ENCODE measurements at places on chromosomes 4 and X.

DNA sequence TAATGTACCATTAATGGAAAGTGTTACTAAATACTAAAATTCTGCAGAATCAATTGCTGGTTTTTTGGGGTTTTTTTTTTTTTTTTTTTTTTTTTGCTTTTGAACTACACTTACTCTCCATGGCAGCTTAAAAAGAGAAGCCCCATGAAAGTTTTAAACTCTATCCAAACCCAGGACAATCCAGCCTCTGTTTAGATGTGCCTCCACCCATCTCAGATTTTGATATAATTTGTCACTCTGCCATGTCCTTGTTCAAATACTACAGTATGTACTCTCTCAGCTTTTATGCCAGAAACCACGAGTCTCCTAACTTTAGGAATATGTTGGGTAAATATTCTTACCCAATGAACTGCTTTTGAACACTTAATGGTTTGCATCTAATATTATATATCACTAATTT is 84.2 kb downstream of the COL25A1 start:
- DNase-seq: no peak

DNA sequence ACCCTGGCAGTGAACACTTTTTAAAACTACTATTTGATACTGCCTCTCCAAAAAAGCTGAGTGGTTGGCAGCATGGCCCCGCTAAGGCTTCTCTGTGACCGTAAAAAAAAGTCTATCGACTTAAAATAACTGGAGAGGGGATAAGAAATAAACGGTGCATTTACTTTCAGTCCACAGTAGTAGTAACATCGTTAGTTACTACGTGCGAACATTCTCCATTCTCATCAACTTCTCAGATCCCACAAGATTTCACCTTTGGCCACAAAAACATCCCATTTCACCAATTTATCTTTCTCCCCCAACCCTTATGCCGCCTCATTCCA is 524 bp upstream of the EXOSC9 start:
- DNase-seq: no peak

- no peak for DNase-seq
Measured at GRCh38 chrX:17441965-17442364, 67.0 kb downstream of the NHS start.

- DNase-seq: no peak
Measured at GRCh38 chr4:29560452-29560851, 1159.7 kb upstream of the PCDH7 start.
